ENCODE measurements at places on chromosomes 5 and 9.

DNA sequence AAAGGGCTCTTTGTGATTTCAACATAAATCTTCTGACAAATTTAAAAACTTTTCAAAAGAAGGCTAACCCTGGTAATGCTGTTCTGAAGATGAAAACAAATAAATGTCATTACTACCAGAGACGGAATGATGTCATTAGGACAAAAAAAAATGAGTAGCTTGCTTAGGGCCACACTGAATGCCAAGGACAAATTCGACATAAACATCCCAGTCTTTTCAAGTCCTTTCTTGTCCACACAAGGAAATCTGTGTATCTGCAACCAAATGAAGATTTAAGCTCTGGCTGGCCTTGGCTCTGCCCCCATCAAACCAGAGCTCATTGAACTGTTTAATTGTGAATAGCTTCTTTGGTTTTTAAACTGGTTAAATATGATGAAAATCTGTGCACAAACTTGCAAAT, 592.7 kb downstream of the TLE1 start:
- DNase-seq, result no peak

- DNase-seq, result no peak
These were observed 3.5 kb upstream of the SLC38A9 start for GRCh38 chr5:55715519-55716078.

DNA sequence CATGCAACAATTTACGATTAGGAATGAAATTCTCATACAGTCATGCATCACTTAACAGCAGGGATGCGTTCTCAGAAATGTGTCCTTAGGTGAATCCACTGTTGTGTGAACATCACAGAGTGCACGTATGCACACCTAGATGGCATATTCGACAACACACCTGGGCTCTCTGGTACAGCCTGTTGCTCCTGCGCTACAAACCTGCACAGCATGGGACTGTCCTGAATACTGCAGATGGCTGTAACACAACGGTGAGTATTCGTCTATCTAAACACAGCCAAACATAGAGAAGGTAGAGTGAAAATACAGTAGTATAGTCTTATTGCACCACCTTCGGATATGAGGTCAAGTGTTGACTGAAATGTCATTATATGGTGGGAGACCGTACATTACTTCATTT, 44.0 kb upstream of the LCP2 start:
- no peak for DNase-seq

GRCh38 chr5:64298586-64298985, 132.9 kb downstream of the RNF180 start:
- DNase-seq, result peak; percentile 9

- DNase-seq, result no peak
These were observed 14.9 kb upstream of the WNT8A start for GRCh38 chr5:138068742-138069600.

GRCh38 chr5:150946351-150946905, 41.6 kb upstream of the ZNF300 start:
- peak; percentile 94 for DNase-seq

DNA sequence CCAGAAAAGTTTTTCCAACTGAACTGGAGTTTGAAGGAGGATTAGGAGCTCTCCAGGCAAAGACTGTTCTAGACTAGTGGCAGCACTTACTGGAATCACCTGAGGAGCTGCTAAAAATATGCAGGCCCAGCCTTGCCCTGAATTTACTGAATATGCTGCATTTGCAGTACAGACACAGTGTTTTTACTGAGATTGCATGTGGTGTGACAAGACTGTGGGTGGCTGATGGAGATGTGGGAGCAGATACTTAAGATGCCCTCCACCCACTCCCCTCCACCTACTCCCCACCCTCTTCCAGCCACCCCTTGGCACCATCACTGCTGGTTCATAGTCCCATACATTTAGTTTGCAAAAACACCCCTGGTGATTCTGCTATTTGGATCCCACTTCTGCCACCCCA, 64.1 kb upstream of the HRH2 start:
- DNase-seq, result no peak

DNA sequence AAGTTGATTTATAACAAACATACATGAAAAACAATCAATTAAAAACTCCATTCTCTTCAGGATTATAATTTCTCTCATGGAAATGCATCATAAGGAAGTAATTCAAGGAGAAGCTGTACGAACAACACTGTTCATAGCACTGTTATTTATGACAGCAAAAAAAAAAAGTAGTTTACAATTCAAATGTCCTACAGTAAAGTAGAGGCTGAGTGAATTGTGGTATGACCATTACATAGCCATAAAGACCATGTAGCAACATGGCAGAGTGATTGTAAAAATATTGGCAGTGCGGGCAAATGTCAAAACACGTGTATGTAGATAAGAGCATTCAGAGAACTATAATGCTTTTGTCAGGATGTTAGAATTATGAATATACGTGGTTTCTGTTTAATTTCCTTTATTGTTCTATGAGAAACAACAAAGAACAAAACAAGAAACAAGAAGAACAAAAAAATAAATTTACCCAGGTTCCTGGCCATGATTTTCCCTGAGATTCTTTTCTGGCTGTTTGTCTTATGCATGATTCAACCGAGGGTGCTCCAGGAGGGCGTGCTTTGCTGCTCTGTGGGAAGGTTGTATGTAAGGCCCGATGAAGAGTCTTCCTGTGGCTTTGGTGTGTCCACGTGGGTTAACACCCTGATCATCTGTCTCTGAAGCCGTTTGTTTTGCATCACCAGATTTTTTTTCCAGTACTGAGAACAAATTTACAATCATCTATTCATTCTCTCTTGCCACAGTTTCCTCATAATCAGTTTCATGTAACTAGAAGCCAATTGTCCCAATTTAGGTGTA, 28.8 kb downstream of the GCNT4 start:
- DNase-seq, result no peak

- DNase-seq, result no peak
These were observed 80.8 kb downstream of the NTNG2 start for GRCh38 chr9:132242621-132243155.

GRCh38 chr9:105963343-105964099, 269.2 kb downstream of the TMEM38B start:
- DNase-seq, result no peak

DNA sequence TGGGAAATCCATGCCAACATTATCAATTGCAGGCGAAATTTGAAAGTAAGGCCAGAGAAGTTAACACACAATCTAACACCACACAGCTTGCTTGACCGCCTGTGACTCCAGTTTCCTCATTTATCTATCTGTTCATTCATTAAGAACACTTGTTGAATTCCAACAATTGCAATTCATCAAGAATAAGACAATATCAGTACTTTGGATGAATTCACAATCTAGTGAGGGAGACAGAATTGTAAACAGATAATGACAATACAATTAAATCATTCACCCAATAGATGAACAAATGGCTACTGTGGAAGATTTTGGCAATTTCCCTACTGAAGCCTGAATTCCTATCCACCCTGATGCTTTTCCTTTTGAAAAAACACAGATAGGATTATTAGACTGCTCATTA, 181.6 kb downstream of the TRIM36 start:
- no peak for DNase-seq

GRCh38 chr5:93348231-93348630, 232.8 kb downstream of the NR2F1-AS1 start:
- no peak for DNase-seq

GRCh38 chr9:129542741-129543140, 78.2 kb downstream of the C9orf50 start:
- DNase-seq, result no peak

GRCh38 chr5:170536525-170536924, 32.7 kb downstream of the KCNIP1 start:
- no peak for DNase-seq

DNA sequence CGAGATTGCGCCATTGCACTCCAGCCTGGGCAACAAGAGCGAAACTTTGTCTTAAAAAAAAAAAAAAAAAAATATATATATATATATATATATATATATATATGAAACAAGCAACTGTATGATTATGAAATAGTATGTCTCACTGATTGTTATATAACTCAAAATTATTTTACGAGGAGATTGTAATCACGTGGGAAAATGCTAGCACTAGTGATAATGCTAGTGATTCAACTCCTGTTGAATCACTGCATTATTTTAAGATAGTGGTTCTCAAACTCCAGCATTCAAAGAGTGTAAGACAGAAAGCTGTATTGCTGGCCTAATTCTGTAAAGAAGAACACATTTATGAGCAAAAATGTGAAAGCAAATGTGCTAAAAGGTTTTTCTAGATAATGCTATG, 12.4 kb upstream of the PTPN3 start:
- no peak for DNase-seq

GRCh38 chr9:89475891-89476440, 21.9 kb downstream of the SEMA4D start:
- DNase-seq, result no peak

DNA sequence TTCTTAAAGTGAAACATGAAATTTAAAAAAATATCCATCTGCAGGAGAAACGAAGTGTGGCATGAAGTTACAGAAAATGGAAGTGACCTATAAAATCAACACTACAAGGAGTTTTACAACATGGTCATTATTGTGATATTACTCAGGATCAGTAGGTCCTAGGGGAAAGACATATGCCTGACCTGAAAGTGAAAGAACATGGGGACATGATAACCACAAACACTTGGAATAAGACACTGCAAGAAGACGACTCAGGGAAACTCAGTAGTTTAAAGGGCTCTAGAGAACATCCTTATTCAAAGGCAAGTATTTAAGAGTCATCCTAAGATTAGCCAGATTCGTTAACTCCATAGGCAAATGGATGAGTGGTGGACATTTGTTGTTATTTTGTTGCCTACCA, 19.9 kb upstream of the LPAR1 start:
- DNase-seq, result no peak
